HAP-1 (cell line): ENCODE measurements at places on chromosomes 2 and 18.

DNA sequence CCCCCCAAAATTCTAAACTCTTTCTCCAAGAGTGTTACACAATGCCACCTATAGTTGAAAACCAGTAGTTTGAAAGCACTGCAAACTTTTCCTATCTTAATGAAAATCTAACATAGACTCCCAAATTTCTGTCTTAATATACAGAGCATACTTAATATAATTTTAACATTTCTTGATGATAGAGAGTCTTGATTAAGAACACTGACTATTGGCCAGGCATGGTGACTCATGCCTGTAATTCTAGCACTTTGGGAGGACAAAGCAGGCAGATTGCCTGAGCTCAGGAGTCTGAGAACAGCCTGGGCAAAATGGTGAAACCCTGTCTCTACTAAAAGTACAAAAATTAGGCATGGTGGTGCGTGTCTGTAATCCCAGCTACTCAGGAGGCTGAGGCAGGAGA is 34.2 kb downstream of the ASXL2 start:
- DNase-seq, result no peak

DNA sequence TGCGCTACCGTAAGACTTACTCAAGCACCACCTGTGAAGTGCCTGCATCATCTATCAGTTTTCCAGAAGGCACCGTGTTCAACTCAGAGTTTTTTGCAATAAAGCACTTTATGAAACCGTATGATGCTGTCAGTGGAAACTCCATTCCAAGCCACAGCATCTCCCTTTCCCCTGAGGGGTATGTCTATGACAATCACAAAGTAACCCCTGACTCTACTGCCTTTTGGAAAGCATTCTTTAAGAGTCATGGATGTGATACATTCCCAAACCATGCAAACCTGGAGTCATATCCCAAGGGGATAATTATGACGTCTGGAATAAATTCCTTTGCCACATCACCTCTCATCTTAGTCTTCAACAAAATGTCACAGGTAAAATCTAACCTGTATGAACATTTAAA is 39.2 kb downstream of the UNC50 start:
- no peak for DNase-seq

DNA sequence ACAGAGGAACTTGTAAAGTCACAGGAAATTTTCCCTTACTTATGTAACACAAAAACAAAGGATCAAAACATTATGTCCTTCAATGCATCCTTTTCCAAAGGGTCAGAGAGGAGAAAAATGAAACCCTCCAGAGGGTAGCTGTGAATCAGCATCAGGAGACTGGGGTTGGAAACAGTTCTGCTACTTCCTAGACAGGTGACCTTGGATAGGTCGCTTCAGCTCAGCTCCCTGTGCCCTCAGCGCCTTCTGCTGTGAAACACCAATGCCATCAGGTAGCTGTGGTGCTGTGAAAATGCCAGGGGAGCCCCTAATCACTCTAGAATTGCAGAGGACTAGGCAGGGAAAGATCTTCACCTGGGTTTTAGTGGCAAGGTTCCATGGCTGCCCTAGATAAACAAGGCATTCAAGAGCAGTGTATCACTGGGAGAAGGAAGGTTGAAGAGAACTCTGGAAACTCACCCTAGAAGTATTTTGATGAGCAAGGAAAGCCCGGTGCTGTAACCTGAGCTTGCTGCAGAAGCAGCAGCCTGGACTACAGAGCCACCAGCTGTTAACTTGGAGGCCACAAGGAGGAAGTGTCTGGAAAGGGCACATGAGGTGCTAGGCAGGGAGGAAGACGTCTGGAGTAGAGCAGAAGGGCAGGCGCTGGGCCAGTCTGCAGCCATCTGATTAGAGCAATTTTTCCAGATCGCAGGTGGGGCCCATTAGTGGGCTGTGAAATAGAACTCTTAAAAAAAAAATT is 100.7 kb upstream of the MCFD2 start:
- no peak for DNase-seq

- no peak for DNase-seq
Observed at GRCh38 chr18:55121397-55122170, 162.3 kb upstream of the CCDC68 start.

- no peak for DNase-seq
Observed at GRCh38 chr18:38520786-38521185, 955.2 kb upstream of the CELF4 start.

- DNase-seq, result no peak
Observed at GRCh38 chr2:189115126-189115525, 64.4 kb downstream of the COL5A2 start.

DNA sequence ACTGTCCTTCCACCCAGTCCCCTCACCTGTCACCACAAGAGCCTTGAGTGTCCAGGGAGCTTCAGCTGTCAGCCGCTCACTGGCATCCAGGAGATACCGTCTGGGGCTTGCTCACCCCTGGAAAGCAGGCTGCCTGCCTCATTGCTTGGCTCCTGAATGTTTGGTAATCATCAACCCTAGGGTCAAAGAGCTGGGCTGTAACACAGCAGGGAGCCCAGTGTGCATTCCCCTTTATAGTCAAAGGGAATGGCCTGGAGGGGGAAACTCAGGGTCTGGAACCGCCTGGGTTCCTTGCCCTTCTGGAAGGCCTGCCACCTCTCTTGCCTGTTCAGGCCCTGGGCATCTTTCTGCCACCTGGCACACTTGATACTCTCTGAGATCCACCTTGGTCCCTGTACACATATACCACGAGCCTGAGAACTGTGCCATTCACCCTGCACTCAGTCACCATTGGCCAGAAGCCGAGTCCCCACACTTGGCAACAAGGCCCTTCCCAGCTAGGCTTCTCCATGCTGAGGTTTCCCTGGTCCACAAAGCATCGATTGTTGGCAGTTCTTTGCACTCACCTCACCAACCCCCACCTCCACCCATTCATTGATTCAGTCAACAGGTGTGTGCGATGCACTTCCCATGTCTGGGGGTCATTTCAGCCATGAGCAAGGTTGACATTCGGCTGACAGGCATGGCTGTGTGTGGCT is 35.0 kb downstream of the TPRKB start:
- DNase-seq, result no peak
